Naive thymus-derived CD8-positive, alpha-beta T cell (primary cell): ENCODE measurements at places on chromosomes 16 and 17. TPM values are rescaled to one million over a fixed set of nuclear protein-coding genes. Genes with fewer than 3 reads are reported as not detected.

The AOC2 gene
- total RNA-seq: 4.2 TPM

The GNAO1 gene
- total RNA-seq: 0.65 TPM

The RNFT1 gene
- total RNA-seq: 44.9 TPM

The ZNF287 gene
- total RNA-seq: 18.8 TPM

The ACE gene
- total RNA-seq: 1.2 TPM

The KIFC3 gene
- 0.44 TPM for total RNA-seq

The TSC2 gene
- total RNA-seq: 162 TPM

The SLC43A2 gene
- total RNA-seq: 20.8 TPM

The NPIPA3 gene
- 2.0 TPM for total RNA-seq

The CAPN15 gene
- total RNA-seq: 63.2 TPM

The LRRC37A3 gene
- total RNA-seq: 28.5 TPM

The RBFOX1 gene
- not detected for total RNA-seq

The UBALD2 gene
- 122 TPM for total RNA-seq

The KRTAP1-1 gene
- total RNA-seq: not detected

The GJC1 gene
- total RNA-seq: not detected

The KRT36 gene
- total RNA-seq: not detected

The MT3 gene
- total RNA-seq: 1.8 TPM

The PRSS27 gene
- 1.2 TPM for total RNA-seq

The CACNG5 gene
- not detected for total RNA-seq

The ABCC12 gene
- total RNA-seq: not detected

The GP1BA gene
- total RNA-seq: not detected

The TPSD1 gene
- total RNA-seq: not detected

The KRT13 gene
- not detected for total RNA-seq

The TNS4 gene
- not detected for total RNA-seq

The TMEM238L gene
- total RNA-seq: not detected
